Activated effector memory CD4-positive, alpha-beta T cell treated with Interleukin-2 at 50 U/mL for 16 hours (primary cell): ENCODE measurements at places on chromosomes 2 and 18.

- no peak for DNase-seq
Observed at GRCh38 chr2:112035786-112036185, 19.3 kb upstream of the TMEM87B start.

DNA sequence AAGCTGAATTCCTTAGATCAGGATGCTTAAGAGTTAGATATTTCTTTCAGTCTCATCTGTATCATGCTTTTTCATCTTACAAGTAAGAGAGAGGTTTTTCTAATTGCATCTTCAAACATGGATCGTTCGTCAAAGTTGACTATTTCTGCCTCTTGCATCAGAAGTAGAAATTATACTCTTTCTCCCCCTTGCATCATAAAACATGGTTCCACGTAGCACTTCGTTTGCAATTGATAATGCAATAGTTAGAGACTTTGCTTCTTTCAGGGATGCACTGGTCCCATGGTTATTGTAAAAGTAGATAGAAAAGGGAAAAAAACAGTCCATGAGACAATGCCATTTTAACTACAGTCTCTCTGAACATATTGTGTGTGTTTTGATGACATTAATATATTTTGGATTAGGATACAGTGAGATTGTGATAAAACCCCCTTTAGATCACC, 75.1 kb upstream of the PARD3B start:
- DNase-seq: no peak

DNA sequence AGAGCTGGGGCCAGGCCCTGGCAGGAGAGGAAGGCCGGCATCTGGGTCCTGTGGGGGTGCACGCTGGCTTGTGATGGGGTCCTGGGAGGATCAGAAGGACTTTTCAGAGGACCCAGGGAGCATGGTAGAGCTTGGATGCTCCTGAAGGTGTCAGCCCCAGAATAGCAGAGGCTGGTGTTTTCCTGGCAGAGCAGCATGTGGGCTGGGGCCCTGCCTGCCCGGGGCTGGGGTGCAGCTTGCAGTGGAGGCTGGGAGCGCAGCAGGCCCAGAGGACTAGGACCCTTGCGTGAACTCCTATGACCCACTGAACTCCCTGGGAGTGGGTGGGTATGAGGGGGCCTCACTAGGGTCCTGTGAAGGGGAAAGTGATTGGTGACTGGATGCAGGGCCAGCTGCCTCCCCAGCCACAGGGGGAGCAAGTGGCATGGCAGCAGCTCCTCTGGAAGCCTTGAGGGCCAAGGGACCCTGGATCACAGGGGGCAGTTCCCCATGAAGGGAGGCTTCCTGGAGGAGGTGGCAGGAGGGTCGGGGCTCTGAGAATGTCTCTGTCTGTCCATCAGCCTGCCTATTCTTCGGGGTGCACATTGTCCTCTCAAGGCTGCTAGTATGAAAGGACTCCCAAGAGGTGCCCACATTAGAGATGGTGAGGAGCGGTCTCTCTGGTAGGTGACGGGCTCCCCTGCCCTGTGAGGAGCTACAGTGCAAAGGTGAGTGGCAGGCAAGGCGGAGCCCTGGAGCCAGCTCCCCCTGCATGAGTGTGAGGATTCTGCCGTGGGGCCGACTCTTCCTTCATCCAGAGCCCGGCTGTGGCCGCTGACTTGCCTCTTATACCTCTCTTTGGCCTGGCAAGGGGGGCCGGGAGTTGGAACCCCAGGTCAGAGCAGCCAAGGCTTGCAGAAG, 249.0 kb downstream of the DYSF start:
- no peak for DNase-seq

- no peak for DNase-seq
Observed at GRCh38 chr18:48782381-48782861, 168.3 kb downstream of the SMAD7 start.

GRCh38 chr2:85792783-85793441, 39.1 kb downstream of the ATOH8 start:
- no peak for DNase-seq

DNA sequence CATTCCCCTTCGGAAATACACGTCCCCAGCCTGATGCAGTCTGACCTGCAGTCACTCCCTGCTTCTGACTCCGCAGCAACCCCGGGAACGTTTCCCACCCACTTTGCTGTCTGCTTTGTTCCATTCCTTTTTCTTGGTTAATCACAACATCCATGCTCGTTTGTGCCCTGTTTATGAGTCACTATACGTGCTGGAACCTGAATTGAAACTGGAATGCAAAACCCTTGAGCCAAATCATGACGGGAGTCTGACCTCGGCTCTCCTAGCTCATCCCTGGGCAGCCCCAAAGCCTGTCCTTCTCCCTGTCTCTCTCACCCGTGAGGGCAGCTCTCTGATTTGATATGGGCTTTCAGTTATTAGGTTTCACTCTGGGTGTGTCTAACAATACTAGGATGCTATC, 57.1 kb upstream of the RNF152 start:
- DNase-seq: no peak

DNA sequence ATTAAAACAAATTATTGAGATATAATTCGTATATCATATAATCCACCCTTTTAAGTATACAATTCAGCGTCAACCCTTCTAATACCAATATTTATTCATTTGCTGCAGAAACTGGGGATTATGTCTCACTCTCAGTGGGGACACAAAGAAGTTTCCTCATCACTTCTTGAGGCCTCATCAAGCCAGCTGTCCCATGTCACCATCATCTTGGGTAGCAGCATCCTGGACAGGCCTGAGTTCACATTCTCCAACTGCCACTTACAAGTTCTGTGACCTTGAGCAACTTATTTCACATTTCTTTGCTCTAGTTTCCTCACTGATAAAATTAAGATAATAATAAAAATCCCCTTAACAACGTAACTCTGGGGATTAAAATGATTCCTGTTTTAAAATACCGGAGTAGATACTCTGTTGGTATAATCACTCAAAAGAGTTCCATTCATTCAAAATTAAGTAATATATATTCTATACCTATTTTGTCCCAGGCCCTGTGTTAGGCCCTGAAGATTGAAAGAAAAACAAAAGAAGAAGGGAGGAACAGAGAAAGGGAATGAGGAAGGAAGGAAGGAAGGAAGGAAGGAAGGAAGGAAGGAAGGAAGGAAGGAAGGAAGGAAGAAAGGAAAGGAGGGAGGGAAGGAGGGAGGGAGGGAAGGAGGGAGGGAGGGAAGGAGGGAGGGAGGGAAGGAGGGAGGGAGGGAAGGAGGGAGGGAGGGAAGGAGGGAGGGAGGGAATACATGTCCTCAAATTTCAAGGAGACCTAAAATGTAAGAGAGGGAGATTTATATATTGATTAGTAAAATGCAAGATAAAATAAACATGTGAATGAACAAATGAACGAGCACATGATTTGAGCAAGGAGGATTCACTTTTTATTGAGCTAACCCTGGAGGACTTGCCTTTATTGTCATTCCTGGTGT, 42.4 kb downstream of the NCKAP5 start:
- no peak for DNase-seq

GRCh38 chr2:86275384-86275799, 62.0 kb downstream of the REEP1 start:
- no peak for DNase-seq

DNA sequence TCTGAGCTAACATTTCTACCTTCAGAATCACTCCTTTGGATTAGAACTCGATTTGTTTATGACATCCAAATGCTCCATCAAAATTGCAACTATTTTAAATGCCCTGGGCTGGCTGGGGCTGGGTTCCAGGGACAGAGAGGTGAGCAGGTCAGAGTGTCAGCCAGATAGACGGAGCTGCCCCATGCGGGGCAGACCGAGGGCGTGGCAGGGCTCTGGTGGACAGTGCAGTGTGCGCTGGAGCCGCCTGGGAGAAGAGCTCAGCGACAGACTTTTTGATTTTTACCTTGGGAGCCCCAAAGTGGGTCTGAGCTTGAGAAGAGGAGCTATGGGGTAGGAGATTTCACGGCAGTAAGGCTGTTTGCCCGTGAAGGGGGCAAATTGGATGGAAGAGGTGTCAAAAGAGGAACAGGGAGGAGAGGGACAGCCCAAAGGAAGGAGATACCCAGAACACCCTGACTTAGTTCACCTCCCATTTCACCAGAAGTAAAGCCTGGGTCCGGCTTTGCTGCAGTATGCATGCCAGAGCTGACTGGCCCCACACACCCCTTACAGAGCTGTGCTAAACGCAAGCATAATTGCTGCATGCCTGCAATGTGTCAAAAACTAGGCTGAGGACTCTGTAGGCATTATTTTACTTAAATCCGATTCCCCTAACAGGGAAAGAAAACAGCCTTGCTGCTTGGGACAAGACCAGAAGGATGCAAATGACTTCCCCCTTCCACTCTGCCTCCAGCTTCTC, 33.7 kb downstream of the EN1 start:
- DNase-seq: no peak

- DNase-seq: no peak
Observed at GRCh38 chr2:159003555-159003954, 35.1 kb downstream of the TANC1 start.

- DNase-seq: no peak
Observed at GRCh38 chr2:240432820-240433801, 2.4 kb upstream of the GPC1 start.

- DNase-seq: no peak
Observed at GRCh38 chr2:162075689-162076132, 1.7 kb upstream of the DPP4 start.

- no peak for DNase-seq
Observed at GRCh38 chr18:48123941-48124340, 193.5 kb upstream of the SMAD2 start.

GRCh38 chr2:46323730-46324129, 26.5 kb downstream of the EPAS1 start:
- DNase-seq: no peak

GRCh38 chr18:65206551-65207260, 544.1 kb upstream of the CDH7 start:
- DNase-seq: no peak

- DNase-seq: no peak
Observed at GRCh38 chr2:132668189-132668823, 1.7 kb downstream of the LYPD1 start.

DNA sequence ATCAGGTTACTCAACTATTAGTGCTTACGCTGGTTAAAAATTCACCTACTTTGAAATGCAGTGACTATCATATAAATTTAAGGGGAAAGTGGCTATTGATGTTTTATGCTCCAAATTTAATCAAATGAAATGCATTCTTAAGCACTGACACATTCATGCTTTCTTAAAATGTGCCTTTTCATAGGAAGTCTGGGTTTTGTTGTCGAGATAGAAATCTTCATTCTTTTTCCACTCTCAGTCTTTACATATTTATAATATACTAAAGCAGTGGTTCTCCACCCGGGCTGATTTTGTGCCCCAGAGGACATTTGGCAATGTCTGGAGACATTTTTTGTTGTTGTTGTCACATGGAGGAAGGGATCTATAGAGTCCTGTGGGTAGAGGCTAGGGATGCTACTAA, 167.9 kb downstream of the PAX3 start:
- DNase-seq: no peak

- DNase-seq: no peak
Observed at GRCh38 chr2:45134014-45134413, 124.8 kb upstream of the SIX2 start.

DNA sequence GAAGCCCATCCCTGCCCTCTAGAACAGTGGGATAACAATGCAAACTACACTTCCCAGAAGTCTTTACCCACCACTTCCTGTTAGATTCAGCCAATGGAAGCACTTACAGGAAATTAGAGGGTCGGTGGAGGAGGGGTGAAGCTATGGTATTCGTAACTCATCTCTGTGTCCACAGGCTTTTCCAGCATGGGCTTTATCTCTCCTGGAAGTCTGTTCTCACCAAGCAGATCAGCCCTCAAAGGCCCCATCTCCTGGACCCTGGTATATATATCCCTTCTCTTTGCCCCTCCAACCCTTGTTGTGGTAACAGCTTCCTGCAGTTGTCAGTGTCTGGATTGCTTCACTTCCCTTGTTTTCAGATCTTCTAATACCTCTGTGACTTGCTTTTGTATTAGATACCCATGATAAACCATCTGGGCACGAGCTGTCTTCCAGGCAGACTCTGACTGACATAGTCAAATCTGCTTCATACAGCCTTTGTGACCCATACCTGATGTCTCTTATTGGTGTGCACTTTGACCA, 475.0 kb upstream of the POU3F3 start:
- no peak for DNase-seq

DNA sequence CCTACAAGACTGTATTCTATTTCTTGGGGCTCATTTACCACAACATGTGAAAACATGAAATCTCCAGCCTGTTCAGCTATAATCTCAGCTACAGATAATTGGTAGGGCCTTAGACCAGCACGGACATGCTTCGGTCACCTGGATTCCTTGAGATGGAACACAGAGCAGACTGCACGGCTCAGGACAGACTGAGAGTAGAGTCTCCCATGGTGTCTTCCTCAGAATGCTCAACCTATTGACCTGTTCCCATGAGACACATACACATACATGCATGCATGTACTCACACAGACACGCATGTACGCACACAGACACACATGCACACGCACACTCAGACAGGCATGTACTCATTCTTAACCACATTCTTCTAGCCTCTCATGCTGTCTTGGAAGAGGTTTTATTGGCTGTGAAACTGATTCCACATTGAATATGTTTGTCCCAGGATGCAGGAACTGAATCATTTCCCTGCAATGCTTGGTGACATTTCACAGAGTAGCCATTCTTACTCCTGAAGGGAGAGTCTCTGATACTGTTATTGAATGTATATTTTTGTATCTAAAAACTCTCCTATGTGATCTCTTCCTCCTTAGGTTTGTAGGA, 23.5 kb upstream of the BZW1 start:
- no peak for DNase-seq

GRCh38 chr2:196288006-196288538, 116.7 kb upstream of the STK17B start:
- no peak for DNase-seq

DNA sequence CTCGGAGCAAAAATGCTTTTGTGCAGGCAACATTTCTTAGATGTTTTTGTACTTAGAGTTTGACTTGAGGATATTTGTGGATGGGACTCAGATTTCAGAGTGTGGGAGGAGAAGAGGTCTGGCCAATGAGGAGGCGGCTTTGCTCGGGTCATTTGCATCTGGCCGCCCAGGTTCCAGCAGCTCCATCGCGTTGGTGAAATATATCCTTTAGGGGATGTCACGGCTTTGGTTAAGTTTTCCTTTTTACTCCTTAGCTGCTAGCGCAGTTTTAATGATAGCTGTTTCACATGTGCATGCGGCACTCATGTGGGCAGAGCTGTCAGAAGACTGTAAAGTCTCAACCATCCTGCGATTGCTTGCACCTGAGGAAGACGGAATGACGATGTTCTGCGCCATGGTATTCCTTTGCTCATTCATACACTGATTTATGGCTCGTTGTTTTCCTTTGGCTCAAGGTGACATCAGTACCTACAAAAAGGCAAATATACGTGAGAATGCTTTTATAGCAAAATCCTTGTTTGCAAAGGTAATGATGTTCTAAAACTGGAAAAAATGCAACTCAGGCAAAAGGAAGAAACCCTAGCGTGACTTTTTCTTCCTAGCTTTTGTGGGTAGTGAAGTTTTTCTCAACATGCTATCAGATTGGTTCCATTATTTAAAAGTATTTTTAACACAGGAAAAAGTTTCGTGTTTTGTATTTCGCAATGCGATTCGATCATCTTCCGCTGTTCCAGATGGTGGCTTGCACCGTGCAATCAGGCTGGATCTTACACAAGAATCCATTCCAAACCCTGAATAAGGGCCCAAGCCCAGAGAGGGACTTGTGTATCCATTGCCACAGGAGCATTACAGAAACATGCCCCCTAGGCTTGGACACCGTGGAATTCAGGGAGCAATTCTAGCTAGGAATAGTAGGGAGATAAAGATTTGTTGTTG, 70.5 kb upstream of the ZNF516 start:
- no peak for DNase-seq

- DNase-seq: no peak
Observed at GRCh38 chr2:100042562-100042961, 99.8 kb downstream of the AFF3 start.

- no peak for DNase-seq
Observed at GRCh38 chr18:55404832-55405465, 183.0 kb downstream of the TCF4 start.
